CD4-positive, CD25-positive, alpha-beta regulatory T cell (primary cell): ENCODE measurements at places on chromosomes 12 and 14.

DNA sequence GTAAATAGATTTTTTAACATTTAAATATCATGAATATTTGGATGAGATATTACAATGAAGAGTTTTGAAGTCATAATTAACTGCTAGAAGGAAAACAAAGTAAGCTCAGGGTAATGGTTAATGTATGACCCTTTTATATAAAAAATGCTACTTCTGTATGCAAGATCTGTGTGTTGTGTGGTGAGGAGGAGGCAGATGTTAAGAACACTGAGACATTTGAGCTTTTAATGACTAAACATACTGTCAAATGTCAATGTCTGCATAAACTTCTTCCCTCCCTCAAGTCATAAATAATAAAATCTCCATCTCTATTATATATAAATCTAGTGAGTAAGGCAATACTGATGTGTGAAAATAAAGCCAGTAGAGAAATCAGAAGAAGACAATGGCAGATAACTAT lies 1.4 kb downstream of the TPH2 start:
- no peak overlapping the region for H3K27ac ChIP-seq
- peaks cover 30% of the 10 kb centered on the region for H3K27me3 ChIP-seq
- H3K4me1 ChIP-seq: no peaks in the 10 kb centered on the region
- H3K4me3 ChIP-seq: no peak overlapping the region
- no peak for DNase-seq

- peaks cover 24% of the 10 kb centered on the region for H3K4me1 ChIP-seq
- H3K4me3 ChIP-seq: no peak overlapping the region
- H3K27ac ChIP-seq: no peak overlapping the region
- peak; percentile 55 for DNase-seq
- H3K27me3 ChIP-seq: peaks cover 2% of the 10 kb centered on the region
- no peaks in the 10 kb centered on the region for H3K36me3 ChIP-seq
These were observed 31.3 kb upstream of the SMUG1 start for GRCh38 chr12:54220092-54220557.

- no peaks in the 10 kb centered on the region for H3K27me3 ChIP-seq
- no peak overlapping the region for H3K27ac ChIP-seq
- H3K4me1 ChIP-seq: no peaks in the 10 kb centered on the region
- H3K4me3 ChIP-seq: no peak overlapping the region
- no peaks in the 10 kb centered on the region for H3K36me3 ChIP-seq
These were observed 100.5 kb downstream of the ZNF664 start for GRCh38 chr12:124073356-124074035.

DNA sequence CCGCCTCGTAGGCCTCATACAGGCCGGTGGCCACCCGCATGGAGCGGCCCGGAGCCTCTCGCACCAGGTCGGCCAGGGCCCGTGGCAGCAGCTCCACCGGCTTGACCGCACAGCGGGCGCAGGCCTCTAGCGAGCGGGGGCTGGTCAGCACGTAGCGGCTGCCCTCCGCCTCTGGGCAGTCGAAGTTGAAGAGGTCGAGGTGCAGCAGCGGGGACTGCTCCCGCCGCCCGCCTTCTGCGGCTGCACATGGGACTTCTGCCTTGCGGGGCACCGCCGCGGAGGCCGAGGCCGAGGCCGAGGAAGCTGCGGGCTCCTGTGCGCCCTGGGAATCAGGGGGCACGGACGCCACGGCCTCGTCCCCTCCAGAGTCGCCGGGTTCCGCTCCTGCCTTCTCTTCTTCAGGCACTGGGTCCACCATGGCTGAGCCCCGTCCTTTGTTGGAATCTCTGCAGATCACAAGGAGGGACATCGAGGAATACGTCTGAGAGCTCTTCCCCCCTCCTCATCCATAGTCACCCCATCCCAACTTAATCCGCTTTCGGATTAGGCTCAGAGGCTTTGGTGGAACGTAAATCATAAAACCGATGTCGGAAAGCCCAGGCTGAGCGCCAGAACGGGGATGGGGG lies 1.4 kb downstream of the CCDC177 start:
- H3K27ac ChIP-seq: no peak overlapping the region
- H3K27me3 ChIP-seq: peaks cover 28% of the 10 kb centered on the region
- no peak for DNase-seq
- H3K4me1 ChIP-seq: peaks cover 19% of the 10 kb centered on the region

GRCh38 chr14:36757734-36758601 lies 96.3 kb downstream of the PAX9 start:
- no peaks in the 10 kb centered on the region for H3K36me3 ChIP-seq
- H3K27ac ChIP-seq: no peak overlapping the region
- no peak overlapping the region for H3K4me3 ChIP-seq
- no peaks in the 10 kb centered on the region for H3K4me1 ChIP-seq
- no peak for DNase-seq
- H3K27me3 ChIP-seq: no peaks in the 10 kb centered on the region

- H3K4me1 ChIP-seq: no peaks in the 10 kb centered on the region
- no peaks in the 10 kb centered on the region for H3K36me3 ChIP-seq
- no peaks in the 10 kb centered on the region for H3K27me3 ChIP-seq
- H3K4me3 ChIP-seq: no peak overlapping the region
- DNase-seq: no peak
These were observed 68.1 kb upstream of the PLEKHG7 start for GRCh38 chr12:92634730-92635129.

- DNase-seq: peak; percentile 82
- no peak overlapping the region for H3K27ac ChIP-seq
- peaks cover 5% of the 10 kb centered on the region for H3K4me1 ChIP-seq
- no peak overlapping the region for H3K4me3 ChIP-seq
- no peaks in the 10 kb centered on the region for H3K27me3 ChIP-seq
- H3K36me3 ChIP-seq: no peaks in the 10 kb centered on the region
These were observed 21.9 kb upstream of the PTGR2 start for GRCh38 chr14:73829526-73830431.

DNA sequence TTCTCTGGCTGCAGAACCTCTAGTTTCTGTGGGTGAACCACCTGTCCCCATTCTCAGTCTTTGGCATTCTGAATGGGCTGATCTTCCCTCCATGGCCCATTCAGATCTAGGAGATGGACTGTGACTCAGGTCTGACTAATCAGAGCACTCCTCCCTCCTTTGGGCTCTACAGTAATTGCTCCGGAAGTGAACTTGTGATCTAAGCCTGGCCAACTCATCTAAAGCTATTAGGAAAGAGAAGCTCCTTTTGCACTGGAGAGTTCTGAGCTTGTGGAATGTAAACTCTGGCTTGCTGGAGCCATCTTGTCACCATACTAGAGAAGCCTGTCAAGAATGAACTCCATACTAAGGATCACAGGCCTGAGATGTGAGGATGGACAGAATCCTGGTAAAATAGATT lies 168.2 kb downstream of the SUDS3 start:
- H3K27ac ChIP-seq: no peak overlapping the region
- no peaks in the 10 kb centered on the region for H3K27me3 ChIP-seq
- H3K4me1 ChIP-seq: no peaks in the 10 kb centered on the region
- no peaks in the 10 kb centered on the region for H3K36me3 ChIP-seq

- no peak for DNase-seq
- H3K36me3 ChIP-seq: no peaks in the 10 kb centered on the region
- H3K4me3 ChIP-seq: peak overlapping the region; percentile 78
- H3K27me3 ChIP-seq: no peaks in the 10 kb centered on the region
- H3K27ac ChIP-seq: no peak overlapping the region
- peaks cover 53% of the 10 kb centered on the region for H3K4me1 ChIP-seq
These were observed 116.1 kb downstream of the DUSP6 start for GRCh38 chr12:89236237-89236636.

GRCh38 chr12:49706351-49707127 lies 666 bp downstream of the FMNL3 start:
- peaks cover 41% of the 10 kb centered on the region for H3K4me1 ChIP-seq
- H3K27me3 ChIP-seq: peaks cover 12% of the 10 kb centered on the region
- no peaks in the 10 kb centered on the region for H3K36me3 ChIP-seq
- peak; percentile 39 for DNase-seq
- H3K4me3 ChIP-seq: peak overlapping the region; percentile 76

GRCh38 chr14:64950889-64951288 lies 8.3 kb upstream of the GPX2 start:
- H3K27ac ChIP-seq: no peak overlapping the region
- no peaks in the 10 kb centered on the region for H3K27me3 ChIP-seq
- H3K4me3 ChIP-seq: no peak overlapping the region
- H3K36me3 ChIP-seq: peaks cover 25% of the 10 kb centered on the region

- DNase-seq: no peak
- no peaks in the 10 kb centered on the region for H3K27me3 ChIP-seq
- no peaks in the 10 kb centered on the region for H3K36me3 ChIP-seq
- no peaks in the 10 kb centered on the region for H3K4me1 ChIP-seq
- no peak overlapping the region for H3K27ac ChIP-seq
These were observed 4.3 kb downstream of the CCDC196 start for GRCh38 chr14:66490143-66491111.

GRCh38 chr12:29146196-29146595 lies 2.9 kb upstream of the FAR2 start:
- H3K27ac ChIP-seq: no peak overlapping the region
- H3K4me1 ChIP-seq: peaks cover 21% of the 10 kb centered on the region
- H3K36me3 ChIP-seq: no peaks in the 10 kb centered on the region
- no peak overlapping the region for H3K4me3 ChIP-seq
- no peak for DNase-seq

DNA sequence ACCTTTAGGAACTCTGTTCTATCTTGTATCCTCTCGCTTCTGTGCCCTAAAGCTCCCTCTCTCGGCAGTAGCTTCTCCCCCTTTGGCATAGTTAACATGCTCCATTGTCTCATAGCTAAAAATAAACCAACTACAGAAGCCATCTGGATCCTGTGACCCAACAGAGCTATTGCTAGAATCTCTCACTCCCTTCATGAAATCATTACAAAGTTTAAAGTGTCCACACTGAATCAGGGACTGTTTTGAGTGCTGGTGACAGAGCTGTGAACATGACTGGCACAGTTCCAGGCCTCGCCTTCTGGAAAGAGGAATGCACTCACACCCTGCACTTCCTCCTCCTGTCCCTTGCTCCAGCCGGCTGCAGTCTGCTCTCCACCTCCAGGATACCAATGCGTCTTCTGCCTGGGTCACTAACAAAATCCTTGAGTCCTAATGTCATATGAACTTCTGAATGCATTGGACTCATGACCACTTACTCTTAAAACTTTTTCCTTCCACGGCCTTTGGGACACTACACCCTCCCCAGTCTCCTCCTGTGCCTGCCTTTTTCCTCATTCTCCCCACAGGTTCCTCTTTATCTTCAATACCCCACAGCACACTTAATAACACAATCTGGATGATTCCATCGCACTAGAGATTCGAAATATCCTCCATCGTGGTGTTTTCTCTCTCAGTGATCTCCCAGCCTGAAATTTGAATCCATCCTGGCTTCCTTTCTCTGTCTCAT lies 13.2 kb downstream of the PLBD1 start:
- H3K4me1 ChIP-seq: no peaks in the 10 kb centered on the region
- no peak overlapping the region for H3K27ac ChIP-seq
- no peaks in the 10 kb centered on the region for H3K36me3 ChIP-seq
- no peak for DNase-seq
- no peaks in the 10 kb centered on the region for H3K27me3 ChIP-seq
